ENCODE measurements at places on chromosomes 12 and 14.

DNA sequence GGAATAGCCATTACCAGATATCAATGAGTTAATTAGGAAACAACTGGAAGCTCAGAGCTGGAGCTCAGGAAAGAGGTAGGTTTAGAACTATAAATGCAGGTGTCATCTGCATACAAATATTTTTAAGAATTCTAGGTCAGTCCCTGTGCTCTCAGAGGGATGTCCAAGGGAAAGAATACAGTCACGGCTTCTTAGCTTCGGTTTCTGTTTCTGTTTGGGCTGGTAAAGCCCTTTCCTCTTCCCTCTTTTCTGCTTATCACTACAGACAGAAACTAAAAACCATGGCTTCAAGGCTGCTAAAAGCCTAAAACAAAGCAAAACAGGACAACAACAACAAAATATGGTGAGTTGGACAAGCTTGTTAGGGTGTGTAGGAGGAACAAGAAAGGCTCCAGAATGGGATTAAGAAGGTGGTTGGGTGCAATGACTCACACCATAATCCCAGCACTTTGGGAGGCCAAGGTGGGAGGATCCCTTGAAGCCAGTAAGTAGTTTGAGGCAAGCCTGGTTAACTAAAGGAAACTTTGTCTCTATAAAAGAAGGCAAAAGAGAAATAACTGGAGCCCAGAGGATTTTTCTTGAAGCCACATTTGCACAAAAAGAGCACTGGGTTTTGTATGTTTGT lies 113.0 kb downstream of the SEC23A start:
- DNase-seq = no peak

- no peak for DNase-seq
Measured at GRCh38 chr14:95862243-95862642, 14.4 kb upstream of the TUNAR start.

DNA sequence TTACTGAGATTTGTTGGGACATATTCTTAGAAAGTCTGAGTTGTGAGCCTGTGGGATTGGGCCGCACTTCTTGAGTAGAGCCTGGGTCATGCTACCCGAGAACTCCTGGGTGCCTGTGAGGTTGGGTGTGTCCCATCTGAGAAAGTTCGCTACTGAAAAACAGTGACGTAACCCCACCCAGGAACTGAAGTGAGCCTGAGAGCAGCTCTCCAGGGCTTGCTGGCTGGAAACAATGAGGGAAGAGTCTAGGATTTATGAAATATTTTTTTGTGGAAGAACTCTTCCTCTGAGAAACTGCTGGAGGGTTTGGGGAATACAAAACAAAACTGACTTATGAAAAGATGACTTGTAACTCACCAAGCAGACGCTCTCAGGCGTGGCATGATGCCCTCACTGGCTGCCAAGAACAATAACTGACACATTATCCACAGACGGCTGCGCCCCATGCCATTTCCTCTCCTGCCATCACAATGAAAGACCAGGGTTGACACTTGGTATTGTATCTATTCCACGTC lies 69.2 kb downstream of the RASSF3 start:
- no peak for DNase-seq

- no peak for DNase-seq
Measured at GRCh38 chr12:88566430-88566829, 13.8 kb downstream of the KITLG start.

Measured in DMS 273 treated with DMSO at 0.1 percent for 48 hours (cell line).